ENCODE measurements at places on chromosomes 6 and 20.

GRCh38 chr20:44576297-44576696 lies 6.1 kb upstream of the PKIG start:
- no peak for DNase-seq

- DNase-seq, result no peak
Measured at GRCh38 chr20:9301129-9302090, 213.0 kb upstream of the LAMP5 start.

- DNase-seq, result peak; percentile 27
Measured at GRCh38 chr20:5090191-5090590, 29.6 kb downstream of the PCNA start.

- DNase-seq, result no peak
Measured at GRCh38 chr6:100370265-100370664, 94.5 kb downstream of the SIM1 start.

DNA sequence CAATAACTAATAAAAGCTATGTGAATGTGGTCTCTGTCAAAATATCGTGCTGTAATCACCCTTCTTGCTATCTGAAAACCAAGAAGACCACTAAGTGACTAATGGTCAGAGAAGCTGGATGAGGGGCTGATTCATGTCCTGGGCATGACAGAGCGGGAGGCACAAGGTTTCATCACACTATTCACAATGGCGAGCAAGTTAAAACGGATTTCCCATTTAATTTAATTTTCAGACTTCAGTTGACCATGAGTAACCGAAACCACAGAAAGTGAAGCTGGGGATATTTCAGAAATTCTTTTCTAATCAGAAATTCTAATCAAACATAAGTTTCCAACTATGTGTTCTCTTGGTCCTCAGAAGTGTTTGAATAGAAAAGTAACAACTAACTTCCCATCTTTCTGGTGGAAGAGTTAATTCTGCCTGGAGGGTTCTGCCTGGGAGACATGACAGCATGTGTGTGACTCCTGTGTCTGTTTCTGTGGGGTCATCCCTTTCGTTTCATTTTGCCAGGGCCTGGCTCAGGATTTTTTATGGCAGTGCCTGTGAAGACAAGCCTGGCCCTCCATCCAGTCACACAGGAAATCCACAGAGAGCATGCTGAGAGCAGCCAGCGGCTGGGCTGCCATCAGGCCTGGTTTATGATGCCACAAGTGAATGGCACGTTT lies 98.9 kb downstream of the FAM120B start:
- DNase-seq, result no peak

DNA sequence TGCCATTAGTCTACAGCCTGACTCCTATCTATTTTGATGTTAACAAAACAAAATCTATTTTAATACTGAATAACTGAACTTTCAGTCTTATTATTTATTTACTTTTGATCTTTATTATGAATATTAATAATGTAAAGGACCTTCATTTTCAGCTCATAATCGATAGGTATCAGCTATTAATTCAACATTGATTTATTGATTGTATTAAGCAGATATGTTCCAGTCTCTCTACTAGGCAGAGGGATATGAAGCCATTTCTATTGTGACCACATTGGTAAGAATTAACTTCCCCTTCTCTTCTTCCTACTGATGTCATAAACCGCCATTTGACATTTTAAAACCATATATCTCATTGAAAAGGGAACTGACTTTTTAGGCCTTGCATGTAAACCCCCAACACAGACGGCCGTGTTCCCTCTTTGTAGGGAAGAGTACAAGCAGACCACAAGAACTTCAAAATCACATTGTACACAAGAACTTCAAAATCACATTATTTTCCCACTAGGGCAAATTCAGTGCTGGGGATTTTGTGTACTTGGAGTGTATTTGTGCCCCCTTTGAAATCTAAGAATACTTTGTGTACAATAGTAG lies 69.5 kb upstream of the FABP7 start:
- peak; percentile 10 for DNase-seq

- DNase-seq, result no peak
Measured at GRCh38 chr20:57526885-57527460, 2.0 kb upstream of the CTCFL start.

- no peak for DNase-seq
Measured at GRCh38 chr6:144655376-144655775, 370.2 kb downstream of the UTRN start.

DNA sequence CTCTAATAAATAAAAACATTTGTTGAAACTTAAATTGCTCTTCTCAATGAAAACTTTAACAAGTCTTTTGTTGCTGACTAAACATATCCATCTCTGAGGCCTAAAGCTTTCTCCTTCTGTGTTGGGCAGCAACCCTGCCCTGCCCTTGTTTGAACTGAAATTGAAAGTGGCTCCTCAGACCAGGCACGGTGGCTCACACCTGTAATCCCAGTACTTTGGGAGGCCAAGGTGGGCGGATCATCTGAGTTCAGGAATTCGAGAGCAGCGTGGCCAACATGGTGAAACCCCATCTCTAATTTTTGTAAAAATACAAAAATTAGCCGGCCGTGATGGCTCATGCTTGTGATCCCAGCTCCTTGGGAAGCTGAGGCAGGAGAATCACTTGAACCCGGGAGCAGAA lies 29.2 kb upstream of the GNRH2 start:
- no peak for DNase-seq

DNA sequence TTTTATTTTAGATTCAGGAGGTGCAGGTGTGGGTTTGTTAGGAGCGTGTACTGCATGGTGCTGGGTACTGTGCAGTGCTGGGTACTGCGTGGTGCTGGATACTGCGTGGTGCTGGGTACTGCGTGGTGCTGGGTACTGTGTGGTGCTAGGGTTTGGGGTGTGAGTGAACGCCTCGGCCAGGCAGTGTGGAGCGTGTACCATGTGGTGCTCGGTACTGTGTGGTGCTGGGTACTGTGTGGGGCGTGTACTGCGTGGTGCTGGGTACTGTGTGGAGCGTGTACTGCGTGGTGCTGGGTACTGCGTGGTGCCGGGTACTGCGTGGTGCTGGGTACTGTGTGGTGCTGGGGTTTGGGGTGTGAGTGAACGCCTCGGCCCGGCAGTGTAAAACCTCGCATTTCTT lies 62.9 kb downstream of the WDR27 start:
- no peak for DNase-seq

DNA sequence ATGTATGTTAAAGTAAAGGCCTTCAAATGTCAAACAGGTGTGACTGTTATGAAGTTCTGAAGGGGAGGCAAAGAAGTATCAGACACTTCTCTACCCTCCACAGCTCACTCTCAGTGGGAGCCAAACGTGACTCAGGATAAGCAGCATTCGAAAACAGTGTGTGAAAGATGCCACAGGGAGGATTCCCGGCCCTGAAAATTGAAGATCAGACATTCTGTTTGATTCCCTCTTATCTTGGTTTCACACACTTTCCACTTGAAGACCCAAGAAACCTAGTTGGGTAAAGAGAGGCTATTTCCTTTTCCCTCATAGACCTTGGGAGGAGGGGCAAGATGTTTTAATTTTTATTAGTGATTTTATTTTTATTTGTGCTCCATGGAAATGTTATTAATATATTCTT lies 164.2 kb upstream of the SUPT3H start:
- DNase-seq, result no peak

- DNase-seq, result no peak
Measured at GRCh38 chr20:58908221-58908620, 55.7 kb downstream of the GNAS start.

DNA sequence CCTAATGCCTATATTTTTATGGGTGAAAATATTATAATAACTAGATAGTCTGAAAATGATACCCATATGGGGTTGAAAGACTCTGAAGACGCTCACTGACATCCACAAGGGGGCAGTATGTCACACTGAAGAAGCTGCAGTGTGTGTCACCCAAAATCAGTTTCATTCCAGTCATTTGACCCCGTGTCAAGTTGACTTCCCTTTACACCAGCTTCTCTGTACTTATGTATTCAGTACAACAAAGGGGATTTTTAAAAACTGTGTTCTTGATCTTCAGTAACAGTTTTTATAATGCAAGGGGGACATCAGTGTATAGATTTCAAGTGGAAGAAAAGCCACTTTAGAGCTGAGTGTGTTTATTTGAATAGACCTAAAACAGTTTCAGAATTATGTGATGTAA lies 19.3 kb downstream of the FAXC start:
- peak; percentile 67 for DNase-seq

- no peak for DNase-seq
Measured at GRCh38 chr6:22949967-22950366, 380.6 kb downstream of the HDGFL1 start.

DNA sequence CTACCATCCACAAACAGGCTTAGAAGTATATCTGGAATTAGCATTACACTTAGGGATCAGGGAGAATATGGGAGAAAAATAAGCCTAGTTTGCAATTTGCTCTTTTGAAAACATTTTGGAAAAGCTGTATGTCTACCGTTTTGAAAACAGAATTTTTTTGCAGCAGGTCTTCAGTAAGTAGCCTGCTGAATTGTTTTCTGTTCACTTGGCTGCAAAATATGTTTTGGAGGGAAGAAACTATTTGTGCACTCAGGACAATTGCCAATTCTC lies 39.6 kb downstream of the ILRUN start:
- DNase-seq, result no peak

DNA sequence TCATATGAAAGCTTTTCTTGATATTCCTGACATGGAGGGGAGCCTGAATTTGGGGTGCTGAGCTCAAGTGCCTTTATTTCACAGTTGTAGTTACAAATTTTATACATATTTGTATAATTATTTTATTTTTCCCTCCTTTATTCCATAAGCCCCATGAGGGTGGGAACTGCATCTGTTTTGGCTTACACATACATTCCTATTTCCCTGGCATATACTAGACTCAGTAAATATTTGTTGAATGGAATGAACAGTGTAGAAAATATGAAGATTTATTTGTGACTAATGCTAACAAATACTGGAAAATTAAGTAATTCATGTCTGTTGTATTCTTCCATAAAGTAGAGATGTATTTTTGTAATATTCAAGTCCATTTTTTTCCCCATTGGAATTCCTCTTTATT lies 127.1 kb downstream of the MYO6 start:
- no peak for DNase-seq

- no peak for DNase-seq
Measured at GRCh38 chr6:38155621-38156204, 336.2 kb downstream of the ZFAND3 start.

DNA sequence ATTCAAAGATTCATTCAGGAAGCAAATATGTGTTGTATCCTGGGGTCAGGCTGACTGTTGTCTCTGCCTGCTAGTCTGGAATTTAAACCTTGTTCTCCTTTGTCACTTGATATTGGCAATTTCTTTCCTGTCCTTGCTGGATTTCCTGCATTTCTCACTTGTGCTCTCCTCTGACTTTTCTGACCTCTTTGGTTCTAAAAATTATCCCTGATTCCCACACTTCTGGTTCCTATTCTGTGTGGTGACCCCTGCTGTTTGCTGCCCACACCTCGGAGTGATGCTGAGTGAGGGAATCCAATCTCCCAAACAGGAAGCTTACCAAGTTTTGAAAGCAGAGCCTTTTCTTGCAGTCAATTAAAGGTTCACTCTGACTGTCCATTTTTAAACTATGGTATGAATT lies 345.3 kb downstream of the CDKAL1 start:
- no peak for DNase-seq

DNA sequence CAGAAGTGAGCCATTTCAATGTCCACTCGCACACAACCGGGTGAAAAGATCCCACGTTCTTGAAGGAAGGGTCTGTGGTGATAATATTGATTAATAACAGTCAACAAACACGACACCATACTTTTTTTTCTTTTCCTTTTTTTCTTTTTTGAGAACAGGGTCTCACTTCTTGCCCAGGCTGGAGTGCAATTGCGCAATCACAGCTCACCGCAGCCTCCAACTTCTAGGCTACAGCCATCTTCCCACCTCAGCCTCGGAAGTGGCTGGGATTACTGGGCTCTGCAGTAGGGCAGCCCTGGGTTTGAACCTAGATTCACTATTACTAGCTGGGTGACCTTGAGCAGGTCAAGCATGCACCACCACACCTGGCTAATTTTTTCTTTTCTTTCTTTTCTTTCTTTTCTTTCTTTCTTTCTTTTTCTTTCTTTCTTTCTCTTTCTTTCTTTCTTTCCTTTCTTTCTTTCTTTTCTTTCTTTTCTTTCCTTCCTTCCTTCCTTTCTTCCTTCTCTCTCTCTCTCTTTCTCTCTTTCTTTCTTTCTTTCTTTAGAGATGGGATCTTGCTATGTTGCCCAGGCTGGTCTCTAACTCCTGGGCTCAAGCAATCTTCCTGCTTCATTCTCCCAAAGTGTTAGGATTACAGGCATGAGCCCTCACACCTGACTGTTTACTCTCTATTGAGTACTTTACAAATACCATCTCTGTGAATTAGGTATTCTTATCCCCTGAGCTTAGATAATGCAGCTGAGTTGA lies 123.9 kb downstream of the SNX5 start:
- no peak for DNase-seq

GRCh38 chr6:20709451-20709850 lies 175.2 kb downstream of the CDKAL1 start:
- no peak for DNase-seq

DNA sequence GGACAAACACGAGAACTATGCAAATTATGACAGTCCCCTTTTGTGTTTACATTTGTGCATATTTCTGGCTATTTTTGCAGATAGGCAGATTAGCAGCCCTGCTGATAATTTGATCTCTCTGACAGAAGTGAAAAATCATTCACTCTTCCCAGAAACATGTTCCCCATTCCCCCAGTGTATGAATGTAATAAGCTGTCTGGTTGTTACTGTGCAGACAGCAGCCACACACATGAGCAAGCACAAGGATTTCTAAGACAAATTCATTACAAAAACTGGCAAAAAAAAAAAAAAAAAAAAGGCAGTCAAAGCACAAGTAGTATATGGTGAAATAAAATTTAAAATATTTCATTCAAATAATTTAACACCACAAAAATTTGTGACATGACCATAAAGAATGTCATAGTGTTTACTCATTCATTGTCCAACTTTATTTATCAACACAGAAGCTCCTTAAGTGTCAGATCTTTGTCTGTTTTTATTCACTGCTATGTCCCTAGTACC lies 95.5 kb upstream of the VGLL2 start:
- DNase-seq, result no peak

DNA sequence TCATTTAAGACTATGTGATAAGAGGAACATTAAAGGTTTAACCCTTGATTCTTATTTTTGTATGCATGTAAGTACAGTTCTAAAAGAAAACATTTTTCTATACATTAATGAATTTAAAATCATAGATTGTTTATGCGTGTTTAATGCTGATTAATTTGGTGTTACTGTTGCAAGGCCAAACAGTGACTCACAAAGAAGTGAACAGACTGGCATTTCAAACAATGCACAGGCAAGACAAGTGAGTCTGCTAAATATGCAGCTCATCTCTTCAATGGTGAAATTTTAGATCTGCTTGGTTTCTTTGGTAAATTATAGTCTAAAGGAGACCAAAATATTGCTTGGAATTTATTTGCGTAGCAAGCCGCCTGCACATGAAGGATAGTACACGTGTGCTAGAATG lies 417.4 kb upstream of the SOX4 start:
- no peak for DNase-seq
